ENCODE measurements at places on chromosomes 3 and 15.

- no peak for DNase-seq
Observed at GRCh38 chr3:117719316-117719926, 1009.8 kb downstream of the TUSC7 start.

DNA sequence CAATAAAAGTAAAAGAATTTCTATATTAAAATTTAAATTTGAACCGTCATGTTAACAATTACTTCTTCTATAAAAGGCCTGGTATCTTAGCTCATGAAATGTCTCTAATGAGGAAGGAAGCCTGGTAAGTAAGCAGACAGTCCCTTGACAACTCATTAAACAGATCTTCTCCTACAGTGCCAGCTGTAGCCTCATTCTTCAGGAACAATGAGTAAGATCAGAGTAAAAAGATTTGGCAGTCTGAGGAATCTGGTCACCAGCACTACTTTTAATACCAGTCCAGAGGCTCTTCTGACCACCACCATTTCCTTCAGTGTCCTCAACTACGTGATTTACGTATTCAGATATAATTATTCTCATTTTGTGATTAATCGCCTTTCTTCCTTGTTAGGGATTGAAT, 955.0 kb upstream of the ALCAM start:
- DNase-seq = no peak

DNA sequence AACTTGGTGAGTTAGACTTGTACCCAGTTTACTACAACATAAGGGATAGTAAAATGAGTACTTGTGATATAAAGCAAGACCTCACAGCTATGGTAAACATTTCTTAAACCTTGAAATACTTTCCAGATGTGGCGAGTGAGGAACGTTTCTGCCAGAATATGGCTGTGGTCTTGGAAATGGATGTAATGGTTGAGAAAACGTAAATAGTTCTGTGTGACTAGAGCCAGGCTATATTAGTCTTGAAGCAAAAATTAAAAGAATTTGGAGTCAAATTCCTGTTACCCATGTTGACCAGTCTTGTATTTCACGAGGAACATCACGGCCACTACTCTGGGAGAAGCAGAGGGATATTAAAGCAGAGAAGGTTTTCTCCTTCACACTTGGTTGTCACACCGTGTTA, 15.3 kb downstream of the OR4F15 start:
- peak; percentile 56 for DNase-seq

GRCh38 chr15:79811406-79812405, 85.1 kb downstream of the MTHFS start:
- peak; percentile 34 for DNase-seq

GRCh38 chr15:85871545-85871944, 76.8 kb upstream of the KLHL25 start:
- no peak for DNase-seq

GRCh38 chr3:114451561-114452018, 157.8 kb downstream of the TIGIT start:
- DNase-seq = no peak

- no peak for DNase-seq
Observed at GRCh38 chr3:79085171-79085570, 682.6 kb downstream of the ROBO1 start.

GRCh38 chr15:63491116-63491827, 13.1 kb upstream of the USP3 start:
- no peak for DNase-seq

- DNase-seq = no peak
Observed at GRCh38 chr15:62109982-62110851, 43.4 kb downstream of the C2CD4A start.

DNA sequence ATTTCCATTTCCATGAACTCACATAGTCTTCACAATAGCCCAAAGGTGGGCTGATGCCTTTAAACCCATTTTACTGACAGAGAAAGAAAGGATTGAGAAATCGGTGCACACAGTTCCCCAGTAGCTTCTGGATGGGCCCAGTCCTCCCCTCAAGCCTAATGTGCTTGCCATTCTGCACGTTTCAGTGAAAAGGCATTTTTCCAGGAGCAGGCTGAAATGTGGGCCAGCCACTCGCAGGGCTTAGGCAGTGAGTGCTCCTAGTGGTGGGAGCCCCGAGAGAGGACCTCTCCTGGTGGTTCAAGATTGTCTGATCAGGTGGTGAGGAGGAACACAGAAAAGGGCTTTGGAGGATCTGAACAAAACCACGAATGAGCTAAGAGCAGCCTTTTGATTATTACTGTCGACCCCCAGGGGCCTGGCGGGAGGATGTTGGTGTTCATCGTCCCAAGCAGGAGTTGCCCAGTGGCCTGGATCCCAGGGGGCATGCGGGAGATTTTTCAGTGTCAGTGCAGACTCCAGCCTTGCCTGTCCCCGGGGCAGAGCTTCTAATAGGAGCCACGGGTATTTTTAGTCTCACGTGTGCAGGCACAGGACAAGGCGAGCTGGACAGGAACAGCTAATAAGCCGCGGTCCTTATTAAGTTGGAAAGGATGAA, 8.7 kb upstream of the KY start:
- no peak for DNase-seq

DNA sequence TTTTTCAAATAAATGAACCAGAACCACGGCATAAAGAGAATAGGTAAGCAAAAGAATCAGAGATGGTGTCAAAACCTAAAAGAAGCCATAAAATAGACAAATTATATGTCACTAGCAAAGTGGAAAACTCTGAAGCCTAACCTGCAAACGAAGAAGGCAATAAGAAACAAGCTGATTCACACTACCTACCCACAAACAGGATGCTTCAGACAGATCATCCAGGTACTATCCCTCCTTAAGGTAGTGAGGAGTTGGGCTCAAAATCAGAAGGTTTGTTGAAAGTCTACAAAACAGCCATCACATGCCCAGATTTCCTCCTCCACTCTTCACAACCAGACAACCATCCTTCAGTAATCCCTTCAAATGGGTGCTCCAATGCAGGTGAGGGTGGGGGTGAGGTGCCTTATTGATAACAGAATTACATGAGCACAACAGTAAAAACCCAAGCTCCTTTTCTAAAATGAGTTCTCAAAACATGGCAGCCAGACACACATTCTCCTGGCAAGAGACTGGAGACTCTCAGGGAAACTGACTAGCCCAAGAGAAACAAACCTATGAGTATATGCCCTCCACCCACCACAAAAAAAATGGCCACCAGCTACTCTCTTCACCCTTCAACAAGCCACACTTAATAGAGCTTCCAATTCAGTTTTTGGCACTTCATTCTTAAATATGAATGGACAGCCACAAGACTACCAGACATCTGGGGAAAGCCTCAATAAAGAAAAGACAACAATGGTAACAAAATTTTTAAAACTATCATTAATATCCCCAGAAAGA, 6.4 kb downstream of the KPNA1 start:
- no peak for DNase-seq

- no peak for DNase-seq
Observed at GRCh38 chr3:197847866-197848401, 56.9 kb downstream of the LRCH3 start.

DNA sequence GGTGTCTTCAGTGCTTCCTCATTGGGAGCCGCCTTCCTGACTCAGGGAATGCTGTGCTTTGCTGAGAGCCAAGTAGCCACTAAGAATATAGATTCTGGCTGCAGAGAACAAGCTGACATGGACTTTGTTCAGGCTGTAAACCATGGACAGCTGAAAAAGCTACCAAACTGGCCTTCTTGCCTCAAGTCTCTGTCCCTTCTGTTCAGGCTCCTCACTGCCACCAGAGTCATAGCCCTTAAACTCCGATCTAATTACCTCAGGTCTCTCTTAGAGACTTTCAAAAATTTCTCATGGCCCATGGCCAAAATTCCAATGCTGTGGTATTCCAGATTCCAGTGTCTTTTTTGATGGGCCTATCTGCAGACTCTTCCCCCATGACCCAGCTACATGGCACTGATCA, 19.4 kb upstream of the PTX3 start:
- DNase-seq = no peak

DNA sequence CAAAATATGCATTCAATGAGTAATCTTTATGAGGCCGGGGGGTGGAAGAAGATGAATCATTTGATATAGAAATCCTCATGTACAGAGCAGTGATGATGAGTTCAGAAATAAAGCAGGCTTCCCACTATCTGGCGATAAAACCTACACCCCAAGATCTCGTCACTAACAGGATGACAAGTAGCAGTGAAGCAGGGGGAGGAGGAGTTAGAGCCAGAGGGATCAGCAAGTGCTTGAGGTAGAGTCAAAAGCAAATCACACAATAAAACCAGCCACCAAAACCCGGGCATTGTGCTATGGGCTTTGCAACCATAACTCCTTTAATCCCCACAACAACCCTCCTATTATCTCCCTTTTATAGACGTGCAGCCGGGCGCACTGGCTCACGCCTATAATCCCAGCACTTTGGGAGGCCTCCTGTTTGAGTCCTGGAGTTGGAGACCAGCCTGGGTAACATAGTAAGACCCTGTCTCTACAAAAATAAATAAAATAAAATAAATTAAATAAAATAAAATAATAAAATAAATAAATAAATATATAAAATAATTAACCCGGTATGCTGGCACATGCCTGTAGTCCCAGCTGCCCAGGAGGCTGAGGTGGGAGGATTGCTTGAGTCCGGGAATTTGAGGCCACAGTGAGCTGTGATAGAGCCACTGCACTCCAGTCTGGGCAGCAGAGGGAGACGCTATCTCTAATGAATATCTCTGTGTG, 53.0 kb downstream of the STARD5 start:
- no peak for DNase-seq

- peak; percentile 14 for DNase-seq
Observed at GRCh38 chr15:44501768-44502366, 35.1 kb upstream of the EIF3J start.

GRCh38 chr15:52290329-52290728, 5.3 kb downstream of the MYO5C start:
- DNase-seq = no peak

DNA sequence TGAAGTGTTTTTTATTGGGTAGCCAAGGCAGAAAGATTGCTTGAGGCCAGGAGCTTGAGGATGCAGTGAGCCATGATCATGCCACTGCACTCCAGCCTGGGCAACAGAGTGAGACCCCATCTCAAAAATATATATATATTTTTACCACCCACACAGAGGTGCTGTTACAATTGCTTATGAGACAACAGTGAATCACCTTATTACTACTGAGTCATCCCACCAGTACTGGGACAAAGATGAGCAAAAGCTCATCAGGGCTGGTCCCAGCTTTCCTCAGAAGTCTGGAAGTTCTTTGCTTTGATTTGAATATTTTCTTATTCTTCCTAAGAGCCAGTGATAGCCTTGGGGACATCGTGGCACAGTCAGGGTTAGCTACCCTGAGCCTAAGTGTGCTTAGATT, 207.7 kb downstream of the SOX2 start:
- no peak for DNase-seq

DNA sequence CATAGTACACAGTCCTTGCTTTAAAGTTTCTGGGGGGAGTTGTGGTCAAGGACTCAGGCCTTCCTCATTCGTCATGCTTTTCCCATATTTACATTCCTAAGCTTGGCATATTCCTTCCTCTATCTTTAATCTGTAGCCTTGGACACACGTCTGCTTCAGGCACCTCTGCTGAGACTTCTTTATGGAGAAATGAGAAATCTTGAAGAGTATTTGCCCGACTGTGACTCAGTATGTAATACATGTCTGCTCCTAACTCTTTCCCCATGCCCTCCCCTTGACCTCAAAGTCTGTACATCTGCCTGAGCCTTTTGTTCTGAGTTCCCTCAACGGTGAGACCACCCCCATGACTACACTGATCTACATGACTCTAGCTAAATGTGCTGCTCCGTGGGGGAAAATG, 246.1 kb downstream of the SI start:
- no peak for DNase-seq

DNA sequence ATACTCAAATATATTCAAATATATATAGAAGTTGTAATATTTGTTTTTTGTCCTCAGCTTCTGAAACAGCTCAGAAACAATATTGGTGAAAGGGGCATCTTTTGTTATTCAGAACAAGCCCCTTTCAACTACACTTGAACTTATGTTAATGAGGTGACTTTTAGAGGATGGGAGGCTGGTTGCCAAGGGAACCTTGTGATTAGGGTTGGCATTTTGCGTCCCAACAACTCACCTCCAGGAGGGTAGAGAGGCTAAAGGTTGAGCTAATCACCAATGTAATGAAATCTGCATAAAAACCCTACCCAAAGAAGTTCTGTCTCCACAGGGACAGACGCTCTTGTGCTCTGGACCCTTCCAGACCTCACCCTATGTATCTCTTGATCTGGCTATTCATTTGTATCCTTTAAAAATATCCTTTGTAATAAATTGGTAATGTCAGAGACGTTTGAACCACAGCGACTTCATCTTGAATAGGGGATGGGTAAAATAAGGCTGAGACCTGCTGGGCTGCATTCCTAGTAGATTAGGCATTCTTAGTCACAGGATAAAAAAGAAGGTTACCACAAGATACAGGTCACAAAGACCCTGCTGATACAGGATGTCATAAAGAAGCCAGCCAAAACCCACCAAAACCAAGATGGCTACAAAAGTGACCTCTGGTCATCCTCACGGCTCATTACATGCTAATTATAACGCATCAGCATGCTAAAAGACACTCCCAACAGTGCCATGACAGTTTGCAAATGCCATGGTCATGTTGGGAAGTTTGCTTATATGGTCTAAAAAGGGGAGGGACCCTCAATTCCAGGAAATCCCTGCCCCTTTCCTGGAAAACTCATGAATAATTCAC, 111.1 kb downstream of the FMN1 start:
- DNase-seq = no peak

GRCh38 chr3:13401149-13401548, 19.0 kb downstream of the NUP210 start:
- no peak for DNase-seq

- no peak for DNase-seq
Observed at GRCh38 chr15:60591496-60592370, 112.8 kb upstream of the ICE2 start.

DNA sequence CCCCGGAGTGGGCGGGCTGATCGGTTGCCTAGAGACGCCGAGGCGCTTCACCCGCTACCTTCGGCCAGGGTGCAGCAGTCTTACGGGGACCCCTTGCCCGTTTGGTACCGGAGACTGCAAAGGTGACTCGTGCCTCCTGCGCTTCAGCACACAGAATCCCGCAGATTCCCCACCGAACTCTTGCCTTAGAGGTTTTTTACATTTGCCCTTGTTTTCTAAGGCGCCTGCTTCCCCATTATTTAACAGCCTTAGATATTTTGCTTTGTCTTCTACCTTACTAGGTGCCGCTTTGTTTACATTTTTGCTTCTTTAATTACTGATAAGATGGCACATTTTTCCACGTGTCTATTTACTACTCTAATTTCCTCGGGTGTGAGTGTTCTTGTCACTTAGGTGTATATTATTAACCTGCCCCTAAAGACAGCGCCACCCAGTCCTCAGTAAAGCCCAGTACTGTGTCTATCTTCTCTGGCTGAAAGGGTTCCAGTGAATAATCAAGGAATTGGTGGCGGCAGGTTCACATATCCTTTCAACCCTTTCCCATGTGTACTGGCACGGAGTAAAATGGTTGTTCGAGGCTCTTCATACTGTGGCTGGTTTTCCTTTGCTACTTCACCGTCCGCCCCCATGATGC, 573 bp upstream of the CEP152 start:
- DNase-seq = no peak

Data from AG09319 (cell line).